ENCODE measurements at places on chromosomes 4 and X.
A peak's percentile ranks its signal among the peaks of the same experiment; 100 is the strongest.

DNA sequence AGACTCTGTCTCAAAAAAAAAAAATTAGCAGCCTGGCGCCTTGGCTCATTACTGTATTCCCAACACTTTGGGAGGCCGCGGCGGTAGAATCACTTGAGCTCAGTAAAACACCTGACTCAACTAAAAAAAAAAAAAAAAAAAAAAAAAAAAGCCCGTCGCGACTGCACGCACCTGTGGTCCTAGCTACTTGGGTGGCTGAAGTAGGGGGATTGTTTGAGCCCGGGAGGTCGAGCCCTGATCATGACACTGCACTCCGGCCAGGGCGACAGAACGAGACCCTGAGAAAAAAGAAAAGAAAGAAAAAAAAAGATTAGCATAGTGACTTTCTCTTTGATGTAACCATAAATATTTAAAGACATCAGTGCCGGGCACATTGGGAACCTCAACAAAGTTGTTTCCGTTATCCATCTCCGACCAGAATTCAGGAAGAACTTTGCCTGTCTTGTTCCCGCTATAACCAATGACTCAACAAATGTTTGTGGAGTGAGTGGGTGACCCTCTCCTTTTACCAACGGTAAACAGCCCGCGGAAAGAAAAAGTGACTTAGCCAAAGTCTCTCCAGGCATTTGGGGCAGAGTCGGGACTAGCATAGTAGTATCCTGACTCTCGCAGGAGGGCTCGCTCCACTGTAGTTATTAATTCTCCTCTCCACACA, 553 bp upstream of the MED28 start:
- no peak for DNase-seq

DNA sequence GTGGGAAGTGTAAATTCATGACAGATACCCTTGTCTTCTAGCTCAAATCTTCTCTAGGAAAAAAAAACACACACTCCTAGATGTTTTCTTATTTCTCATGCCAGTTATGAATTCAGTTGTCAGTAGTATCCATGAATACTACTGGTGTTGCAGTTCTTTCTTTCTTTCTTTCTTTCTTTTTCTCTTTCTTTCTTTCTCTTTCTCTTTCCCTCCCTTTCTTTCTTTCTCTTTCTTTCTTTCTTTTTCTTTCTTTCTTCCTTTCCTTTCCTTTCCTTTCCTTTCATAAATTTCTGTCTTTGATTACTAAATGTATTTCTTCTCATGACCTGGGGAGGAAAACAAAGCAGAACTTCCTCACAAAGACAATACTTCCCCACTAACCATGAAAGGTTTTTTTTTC, 253.8 kb downstream of the PCDH7 start:
- DNase-seq: no peak

DNA sequence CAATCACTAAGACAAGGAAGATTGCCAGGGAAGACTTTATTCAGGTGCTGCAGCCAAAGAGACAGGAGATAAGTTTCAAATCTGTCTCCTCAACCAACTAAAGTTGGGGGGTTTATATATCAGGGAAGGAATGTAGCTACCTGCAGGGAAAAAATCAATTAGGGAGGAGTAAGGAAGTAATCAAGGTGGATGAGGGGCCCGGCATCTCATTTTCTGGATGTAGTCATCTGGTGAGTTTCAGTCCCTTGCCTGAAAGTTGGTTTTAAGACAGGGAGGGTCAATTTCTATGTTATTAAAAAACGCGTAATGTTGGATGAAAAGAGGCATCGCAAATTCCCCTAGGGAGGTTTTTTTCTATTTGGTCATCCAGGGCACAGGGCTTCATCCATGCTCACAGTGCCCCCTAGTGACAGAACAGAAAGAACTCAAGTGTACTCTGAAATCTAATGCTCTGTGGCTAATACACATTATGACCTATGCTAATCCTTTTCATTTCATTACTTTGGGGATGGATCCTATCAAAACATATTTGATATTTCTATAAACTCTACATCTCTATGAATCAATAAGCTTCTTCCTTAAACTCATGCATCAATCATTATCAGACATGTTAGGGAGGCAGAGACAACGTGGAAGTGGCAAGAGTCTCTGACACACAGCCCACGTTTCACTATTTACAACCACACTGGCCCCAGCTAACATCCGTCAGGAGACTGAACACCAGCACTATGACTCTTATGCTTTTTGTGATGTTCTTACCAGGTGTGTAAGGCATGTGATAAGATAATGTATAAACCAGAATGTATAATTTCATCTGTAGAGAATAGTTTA, 1577.0 kb upstream of the TENM3 start:
- DNase-seq: no peak

- peak; percentile 79 for DNase-seq
Measured at GRCh38 chr4:10096201-10096977, 20.2 kb downstream of the WDR1 start.

DNA sequence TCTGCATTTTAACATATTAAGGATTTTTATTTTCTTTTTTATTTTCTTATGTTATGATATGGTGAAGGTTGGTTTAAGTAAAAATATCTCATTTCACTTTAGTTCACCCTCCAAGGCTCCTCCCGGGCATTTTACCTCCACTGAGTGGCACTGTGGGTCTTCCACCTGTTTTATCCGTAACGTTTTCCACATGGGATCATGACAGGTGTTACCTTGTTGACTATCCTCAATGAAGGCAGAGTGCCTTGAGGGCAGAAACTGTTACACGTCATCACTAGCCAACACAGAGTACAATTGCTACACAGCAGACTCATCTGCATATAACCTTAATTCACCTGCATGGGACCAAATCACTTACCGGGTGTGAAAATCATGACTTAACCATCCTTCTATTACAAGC, 105.8 kb downstream of the GEMIN8 start:
- no peak for DNase-seq

DNA sequence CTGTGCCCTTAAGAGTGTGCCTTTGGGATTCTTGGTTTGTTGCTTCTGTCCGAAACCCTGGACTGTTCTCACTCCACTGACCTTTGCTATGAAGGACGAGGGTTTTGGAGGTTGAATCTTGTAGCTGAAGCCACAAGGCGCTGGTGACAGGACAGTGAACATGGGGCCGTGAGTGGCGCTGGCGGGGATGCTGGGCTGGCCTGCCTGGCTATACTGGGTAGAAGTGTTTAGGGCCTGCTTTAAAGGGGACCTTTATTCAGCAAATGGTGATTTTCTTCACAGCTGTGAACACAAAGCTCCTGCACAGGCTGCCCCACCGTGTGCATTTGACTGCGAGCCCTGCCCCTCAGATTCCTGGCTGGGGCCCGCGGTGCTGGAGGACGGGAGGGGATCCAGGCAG, 27.1 kb upstream of the TADA2B start:
- no peak for DNase-seq

DNA sequence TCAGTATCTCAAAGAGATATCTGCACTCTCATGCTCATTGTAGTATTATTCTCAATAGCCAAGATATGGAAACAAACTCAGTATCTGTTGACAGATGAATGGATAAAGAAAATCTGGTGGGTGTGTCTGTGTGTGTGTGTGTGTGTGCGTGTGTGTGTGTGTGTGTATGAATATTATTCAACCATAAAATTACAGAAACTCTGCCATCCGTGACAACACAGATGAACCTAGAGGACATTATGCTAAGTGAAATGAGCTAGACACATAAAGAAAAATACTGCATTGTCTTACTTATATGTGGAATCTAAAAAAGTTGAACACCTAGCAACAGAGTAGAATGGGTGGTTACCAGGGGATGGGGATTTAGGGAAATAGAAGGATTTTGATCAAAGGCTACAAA, 13.2 kb downstream of the XKRX start:
- DNase-seq: no peak

GRCh38 chrX:7941390-7942042, 14.3 kb upstream of the PNPLA4 start:
- no peak for DNase-seq

GRCh38 chrX:9340598-9341290, 124.1 kb upstream of the TBL1X start:
- DNase-seq: peak; percentile 5

DNA sequence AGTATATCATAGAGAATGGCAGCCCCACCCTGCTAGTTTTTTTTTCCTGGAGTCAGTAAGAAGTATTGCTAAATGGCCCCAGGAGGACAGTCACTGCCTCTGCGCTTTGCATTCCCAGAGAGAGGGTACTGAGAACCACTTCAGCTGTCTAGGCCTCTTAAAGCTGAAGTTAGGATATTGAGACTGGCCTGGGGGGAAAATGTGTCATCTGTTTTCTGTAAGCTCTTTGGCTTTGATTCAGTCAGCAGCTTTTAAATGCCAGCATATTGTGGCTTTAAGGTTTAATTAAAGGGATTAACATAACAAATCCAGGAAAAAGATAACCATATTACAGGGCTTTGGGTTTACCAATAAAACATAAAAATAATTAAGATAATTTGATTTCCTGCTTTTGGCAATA, 852.0 kb downstream of the PCDH18 start:
- DNase-seq: no peak

DNA sequence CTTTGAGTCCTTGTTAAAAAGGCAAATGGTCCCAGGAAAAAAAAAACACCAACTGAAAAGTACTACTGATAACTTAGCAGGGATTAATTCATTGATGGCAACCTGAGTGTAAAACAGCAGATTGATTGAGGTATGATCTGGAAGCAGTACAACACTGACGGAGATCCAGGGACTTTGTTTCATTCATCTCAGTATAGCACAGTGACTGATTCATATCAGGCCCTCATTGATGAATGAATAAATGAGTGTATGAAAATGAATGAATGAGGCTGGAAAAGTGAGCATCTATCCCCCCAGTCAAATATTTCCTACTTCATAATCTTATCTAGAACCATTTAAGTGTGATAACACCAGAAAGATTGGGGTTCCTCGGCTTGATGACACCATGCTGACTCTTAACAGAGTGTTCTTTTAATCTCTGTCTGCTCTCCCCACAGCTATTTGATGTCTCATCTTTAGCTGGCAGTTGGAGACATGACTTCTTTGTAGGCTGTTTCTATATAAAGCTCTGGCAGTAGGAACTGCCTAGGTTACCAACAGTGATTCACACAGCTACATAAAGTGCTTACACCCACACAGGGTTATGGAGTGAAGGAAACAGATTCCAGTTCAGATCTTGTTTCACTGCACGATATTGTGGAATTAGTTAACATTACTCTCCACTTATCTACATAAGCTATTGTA, 18.6 kb upstream of the RNF128 start:
- DNase-seq: no peak

DNA sequence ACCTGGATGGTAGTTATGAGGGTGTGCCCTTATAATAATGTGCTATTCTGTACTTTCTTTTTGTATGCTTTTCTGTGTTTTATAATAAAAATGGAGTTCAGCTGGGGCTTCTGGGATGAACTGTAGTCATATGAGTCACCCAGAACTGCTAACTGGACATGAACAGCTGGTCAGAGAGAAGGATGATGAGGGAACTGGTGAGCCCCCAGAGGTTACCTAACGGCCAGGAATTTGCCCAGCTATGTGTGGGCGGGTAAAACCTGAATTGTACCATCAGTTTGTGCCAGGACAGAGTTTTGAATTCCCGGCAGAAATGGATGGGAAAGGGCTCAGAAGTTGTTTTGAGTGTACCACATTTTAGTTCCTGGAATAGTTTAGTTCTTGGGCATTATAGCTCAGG, 138.0 kb upstream of the USP9X start:
- DNase-seq: no peak

DNA sequence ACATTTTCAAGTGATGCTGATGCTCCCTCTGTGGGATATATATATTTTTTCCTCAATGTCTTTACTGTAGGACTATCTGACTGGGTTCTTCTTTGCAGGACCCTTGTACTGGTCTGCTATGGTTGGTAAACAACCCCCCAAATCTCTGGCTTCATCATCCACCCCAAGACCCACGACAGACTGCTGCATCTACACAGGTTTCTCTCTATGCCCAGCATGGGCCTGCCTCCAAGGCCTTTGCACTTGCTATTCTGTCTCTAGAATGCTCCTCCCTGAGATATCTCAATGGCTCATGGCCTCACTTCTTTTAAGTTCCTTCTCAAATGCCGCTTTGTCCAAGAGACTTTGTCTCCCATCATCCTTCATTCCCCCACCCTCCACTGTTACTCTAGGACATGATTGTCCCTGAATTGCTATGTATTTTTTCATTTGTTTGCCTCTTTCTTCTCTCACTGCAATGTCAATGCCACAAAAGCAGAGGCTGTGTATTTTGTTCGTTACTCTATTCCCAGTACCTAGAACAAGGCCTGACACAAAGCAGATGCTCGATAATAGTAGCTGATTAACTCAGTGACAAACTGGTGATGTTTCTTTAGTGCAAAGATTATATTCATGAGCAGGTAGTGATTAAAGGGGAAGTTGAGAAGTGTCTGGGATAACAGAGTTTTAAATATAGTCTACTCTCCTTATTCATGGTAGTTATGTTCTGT, 6.6 kb downstream of the EVC start:
- DNase-seq: no peak

DNA sequence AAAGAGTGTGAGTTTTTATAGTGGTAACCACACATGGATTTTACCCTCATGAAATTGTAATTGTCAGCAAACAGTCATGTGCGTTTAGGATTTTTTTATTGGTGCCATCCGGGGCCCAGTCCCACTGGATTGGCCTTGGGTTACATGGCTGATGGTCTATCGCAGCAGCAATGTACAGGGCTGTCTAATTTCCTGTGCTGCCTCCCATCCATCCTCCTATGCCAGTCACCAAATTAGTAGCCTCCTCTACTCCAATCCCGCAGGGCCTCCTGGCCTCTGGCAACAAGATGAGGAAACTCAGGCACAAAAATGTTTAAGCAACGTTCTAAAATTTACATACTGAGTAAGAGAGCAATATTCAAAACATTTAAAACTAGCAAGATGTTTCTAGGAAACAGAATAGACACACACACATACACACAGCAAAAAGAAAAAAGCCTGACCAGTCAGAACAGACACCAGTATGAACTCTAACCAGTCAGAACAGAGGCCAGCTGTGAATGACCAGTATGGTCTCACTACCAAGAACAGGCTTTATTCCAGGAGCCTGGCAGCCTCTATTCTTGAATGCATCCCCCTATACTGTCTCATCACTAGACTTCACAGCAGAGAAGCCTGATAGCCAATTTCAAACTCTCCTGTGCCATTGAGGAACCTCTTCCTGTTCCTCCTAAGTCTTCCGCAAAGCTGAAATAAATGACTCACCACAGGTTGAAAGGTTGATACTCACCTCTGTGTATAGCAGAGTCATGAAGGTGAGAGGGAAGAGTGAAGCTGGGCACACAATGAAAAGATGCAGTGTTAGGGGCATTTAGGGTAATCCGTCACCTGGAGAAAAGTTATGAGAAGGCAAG, 42.6 kb downstream of the CHRNA9 start:
- DNase-seq: no peak

- no peak for DNase-seq
Measured at GRCh38 chr4:167885872-167886271, 206.5 kb upstream of the ANXA10 start.

DNA sequence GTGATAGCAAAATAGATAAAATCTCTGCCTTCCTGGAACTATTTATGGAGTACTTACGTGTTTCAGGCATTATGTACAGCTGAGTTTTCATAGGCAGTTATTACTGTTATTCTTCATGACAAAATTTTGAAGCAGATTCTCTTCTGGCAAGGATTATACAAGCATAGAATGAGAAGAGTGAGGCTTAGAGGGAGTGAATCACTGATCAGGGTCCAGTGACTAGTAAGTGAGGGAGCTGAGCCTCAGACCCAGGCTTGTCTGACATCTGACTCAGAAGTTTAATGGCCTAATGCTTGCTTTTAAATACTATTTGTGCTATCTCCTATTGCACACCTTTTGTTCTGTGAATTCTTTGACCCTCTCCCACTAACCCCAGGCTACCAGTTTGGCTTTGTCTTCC, 110.6 kb downstream of the DTHD1 start:
- no peak for DNase-seq

- no peak for DNase-seq
Measured at GRCh38 chrX:132592880-132593279, 104.0 kb upstream of the MBNL3 start.
